ENCODE measurements at places on chromosomes 3 and 15.

- no peak for DNase-seq
Measured at GRCh38 chr3:131704098-131704497, 201.3 kb upstream of the MRPL3 start.

DNA sequence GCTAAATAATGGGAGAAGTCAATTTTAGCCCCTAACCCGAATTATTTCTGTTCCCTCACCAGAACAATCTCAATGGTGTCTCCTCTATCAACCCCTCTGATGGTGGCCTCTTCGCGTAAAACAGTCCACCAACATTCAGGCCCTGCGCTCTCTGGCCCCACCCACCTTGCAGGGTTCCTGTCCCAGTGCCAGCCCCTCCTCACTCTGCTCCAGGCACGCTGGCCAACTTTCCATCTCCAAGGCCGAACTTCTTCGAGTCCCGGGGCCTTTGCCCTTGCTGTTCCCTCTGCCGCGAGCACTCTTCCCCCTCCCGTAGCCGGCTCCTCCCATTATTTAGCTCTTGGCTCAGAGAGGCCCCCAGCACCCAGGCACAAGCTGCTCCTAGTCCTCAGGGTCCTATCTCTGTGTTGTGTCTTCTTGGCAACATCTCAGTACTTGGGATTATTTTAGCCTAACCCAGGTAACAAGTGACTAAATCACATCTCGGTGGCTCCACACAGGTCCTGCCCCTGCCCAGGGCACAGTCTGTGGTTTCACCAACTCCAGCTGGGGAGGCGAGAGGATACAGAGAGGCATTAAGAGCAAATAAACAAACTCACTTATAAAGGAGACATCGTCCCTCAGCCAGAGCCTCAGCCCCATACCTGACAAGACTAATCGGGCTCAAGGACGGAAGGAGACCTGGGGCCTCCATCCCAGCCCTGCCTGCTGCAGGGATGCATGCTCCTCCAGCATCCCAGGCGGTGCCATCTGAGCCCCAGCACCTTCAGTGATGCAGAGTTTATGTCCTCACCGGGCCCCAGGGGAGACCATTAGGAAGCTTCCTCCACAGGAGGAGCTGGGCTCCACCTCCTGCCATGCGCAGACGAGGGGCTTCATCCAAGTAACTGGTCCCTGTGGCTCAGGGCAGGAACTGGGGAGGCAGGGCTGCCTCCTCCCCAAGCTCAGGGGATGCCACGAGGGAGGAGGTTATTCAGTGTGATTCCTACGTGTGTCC lies 19.7 kb upstream of the IQSEC1 start:
- DNase-seq = no peak

DNA sequence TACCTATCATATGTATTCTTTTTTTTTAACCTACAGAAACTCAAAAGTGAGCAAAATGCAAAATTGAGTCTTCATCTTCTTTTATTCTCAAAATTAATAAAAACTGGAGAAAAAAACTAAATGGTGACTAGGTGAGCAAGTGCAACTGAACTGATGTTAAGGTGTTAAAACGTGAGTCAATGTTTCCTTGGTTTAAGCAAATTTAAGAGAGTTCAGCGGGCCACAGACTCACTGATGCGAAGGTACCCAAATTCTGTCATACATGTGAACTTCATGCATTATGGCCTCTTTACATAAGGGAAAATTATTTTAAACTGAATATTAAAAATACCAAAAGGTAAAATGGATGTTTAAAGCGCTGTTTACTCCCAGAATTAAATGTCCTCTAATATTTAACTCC lies 206.6 kb downstream of the FOXP1 start:
- DNase-seq = no peak

DNA sequence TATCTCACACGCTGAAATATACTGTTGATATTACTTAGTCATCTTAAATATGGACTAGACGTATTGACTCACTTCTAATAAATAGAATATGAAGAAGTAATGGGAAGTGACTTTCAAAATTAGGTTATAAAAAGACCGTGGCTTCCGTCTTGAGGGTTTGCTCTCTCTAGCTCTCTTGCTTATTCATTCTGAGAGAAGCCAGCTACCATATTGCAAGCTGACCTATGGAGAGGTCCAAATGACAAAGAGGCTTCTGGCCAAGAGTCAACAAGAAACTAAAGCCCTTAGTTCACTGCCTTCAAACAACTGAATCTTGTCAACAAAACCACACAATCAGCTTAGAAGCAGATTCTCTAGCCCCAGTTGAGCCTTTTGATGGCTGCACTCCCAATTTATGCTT lies 46.1 kb downstream of the SLC9C1 start:
- no peak for DNase-seq

DNA sequence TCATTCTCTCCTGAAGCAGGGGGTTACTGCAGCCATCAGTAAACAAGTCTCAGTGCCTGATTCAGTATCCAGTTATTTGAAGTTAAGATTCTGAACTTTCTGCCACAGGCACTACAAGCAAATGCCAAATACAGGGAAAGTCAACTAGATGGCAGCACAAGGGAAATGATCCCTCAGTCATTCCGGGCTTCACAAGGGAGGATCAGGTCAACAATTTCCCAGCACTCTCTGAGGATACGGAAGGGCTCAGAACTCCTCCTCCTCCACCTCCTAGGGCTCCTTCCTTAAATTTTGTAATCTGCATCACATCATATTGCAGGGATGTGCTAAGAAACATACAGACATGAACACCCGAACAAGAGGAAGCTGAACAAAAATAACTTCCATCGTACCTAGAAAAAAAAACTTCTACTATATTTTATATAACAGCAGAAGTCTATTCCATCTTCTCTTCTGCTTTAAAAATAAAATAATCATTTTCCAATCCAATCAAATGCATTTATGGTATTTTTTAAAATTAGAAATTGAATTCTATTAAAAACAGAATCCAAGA lies 187.1 kb downstream of the FMN1 start:
- peak; percentile 31 for DNase-seq

GRCh38 chr15:101635944-101636727 lies 16.0 kb downstream of the TM2D3 start:
- DNase-seq = no peak

GRCh38 chr3:50164984-50165909 lies 10.1 kb downstream of the SEMA3F start:
- DNase-seq = peak; percentile 78

- DNase-seq = no peak
Measured at GRCh38 chr3:42702982-42703694, 540 bp upstream of the HHATL start.

- no peak for DNase-seq
Measured at GRCh38 chr15:47974724-47975123, 146.1 kb upstream of the SLC24A5 start.

DNA sequence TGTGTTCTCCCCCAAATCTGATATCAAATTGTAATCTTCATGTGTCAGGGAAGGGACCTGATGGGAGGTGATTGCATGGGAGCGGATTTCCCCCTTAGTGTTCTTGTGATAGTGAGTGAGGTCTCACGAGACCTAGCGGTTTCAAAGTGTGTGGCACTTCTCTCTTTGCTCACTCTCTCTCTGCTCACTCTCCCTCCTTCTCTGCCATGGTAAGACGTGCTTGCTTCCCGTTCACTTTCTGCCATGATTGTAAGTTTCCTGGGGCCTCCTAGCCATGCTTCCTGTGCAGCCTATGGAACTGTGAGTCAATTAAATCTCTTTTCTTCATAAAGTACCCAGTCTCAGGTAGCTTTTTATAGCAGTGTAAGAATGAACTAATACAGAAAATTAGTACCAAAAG lies 30.6 kb upstream of the OR5H6 start:
- DNase-seq = no peak

DNA sequence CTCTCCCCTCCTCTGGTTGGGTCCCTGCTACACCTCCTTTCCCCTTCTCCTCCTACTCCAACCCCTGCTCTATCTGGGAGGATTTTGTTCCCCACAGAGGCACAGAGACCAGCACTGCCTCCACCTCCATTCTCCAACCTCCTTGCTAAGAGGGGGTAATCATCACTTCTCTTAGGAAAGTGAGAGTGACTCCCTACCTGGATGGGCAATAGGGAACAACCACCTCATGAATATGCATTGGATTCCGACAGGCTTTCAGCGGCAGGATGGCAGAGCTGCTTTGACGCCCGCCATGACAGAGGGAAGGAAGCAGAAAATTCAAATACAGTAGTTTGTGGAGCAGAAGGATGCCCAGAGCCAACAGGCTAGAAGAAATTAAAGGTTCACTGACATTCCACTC lies 614.8 kb upstream of the MDFIC2 start:
- no peak for DNase-seq

GRCh38 chr3:167829071-167829470 lies 93.5 kb downstream of the SERPINI1 start:
- DNase-seq = no peak

- no peak for DNase-seq
Measured at GRCh38 chr15:81194723-81195122, 2.0 kb upstream of the IL16 start.

DNA sequence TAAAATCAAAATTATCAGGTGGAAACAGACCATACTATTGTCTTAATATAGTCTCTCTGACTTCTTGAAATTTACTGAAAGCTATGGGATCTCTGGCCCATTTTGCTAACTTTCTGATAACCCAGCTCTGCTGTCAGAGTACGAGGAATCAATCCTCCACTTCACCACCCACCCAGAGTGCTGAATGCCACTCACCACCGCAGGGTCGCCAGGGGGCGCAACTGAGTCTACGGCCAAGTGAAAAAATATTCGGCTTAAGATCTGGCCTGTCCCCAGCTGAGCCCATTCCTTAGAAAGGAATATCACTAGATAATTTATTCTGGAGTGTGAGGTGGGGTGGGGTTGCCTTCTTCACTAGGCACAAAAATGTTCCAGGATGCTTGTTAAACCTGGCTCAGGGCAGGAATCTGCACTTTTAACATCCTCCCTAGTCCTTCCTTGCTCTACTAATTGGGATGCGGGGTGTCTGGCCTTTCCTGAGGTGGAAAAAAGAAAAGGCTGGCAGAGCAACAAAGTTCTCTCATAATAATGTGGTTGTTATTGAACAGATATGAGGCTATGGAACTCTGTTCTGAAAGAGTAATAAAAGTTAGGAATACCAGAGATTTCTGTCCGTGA lies 520.6 kb downstream of the MFSD1 start:
- peak; percentile 13 for DNase-seq

GRCh38 chr3:12601072-12601471 lies 44.2 kb downstream of the MKRN2 start:
- DNase-seq = no peak

- no peak for DNase-seq
Measured at GRCh38 chr3:138653567-138653966, 45.0 kb downstream of the FAIM start.

DNA sequence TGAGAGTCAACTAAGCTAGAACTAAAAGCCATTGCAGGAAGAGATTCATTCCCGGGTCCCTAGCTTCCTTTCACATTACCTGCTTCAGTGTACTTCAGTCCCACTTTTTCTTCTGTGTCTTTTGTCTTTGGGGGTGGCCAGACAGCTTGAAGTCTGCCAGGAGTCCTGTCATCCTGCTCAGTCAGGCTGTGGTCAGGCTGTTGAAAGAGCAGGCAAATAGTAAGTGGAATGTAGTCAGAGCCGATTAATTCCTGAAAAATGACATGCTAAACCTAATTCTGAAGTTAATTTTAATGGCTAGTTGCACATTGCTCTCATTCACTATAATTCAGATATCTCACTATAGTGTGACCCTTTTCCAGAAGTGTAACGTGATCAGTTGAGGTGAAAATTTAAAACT lies 129.6 kb downstream of the FMN1 start:
- no peak for DNase-seq

Data from trophoblast cell (in vitro differentiated cells and primary cell).